Muscle of arm (tissue), 14 donors: ENCODE measurements at places on chromosomes 16 and 17. TPM values are rescaled to one million over a fixed set of nuclear protein-coding genes. Genes with fewer than 3 reads are reported as not detected.

Gene SBK1
- 15.9 TPM for polyA plus RNA-seq

Gene OSGIN1
- polyA plus RNA-seq, result 0.38 TPM

Gene PPY
- polyA plus RNA-seq, result 0.37 TPM

Gene NPW
- polyA plus RNA-seq, result 0.93 TPM

Gene TOP2A
- polyA plus RNA-seq, result 72.3 TPM

Gene PERCC1
- polyA plus RNA-seq, result 0.33 TPM

Gene CACNA1G
- 8.8 TPM for polyA plus RNA-seq

Gene FKBP10
- polyA plus RNA-seq, result not detected

Gene NKIRAS2
- 33.8 TPM for polyA plus RNA-seq

Gene MT1M
- polyA plus RNA-seq, result 0.67 TPM

Gene SMIM5
- polyA plus RNA-seq, result 7.2 TPM

Gene CUEDC1
- 47.1 TPM for polyA plus RNA-seq

Gene NME1
- 49.3 TPM for polyA plus RNA-seq

Gene ZNF319
- 6.4 TPM for polyA plus RNA-seq

Gene C1QTNF8
- polyA plus RNA-seq, result not detected

Gene ABCA9
- polyA plus RNA-seq, result 19.8 TPM

Gene WFDC1
- 1.4 TPM for polyA plus RNA-seq

Gene IL34
- 10.1 TPM for polyA plus RNA-seq

Gene KRT33A
- not detected for polyA plus RNA-seq

Gene DHX58
- 12.1 TPM for polyA plus RNA-seq

Gene ABCA3
- polyA plus RNA-seq, result 16.4 TPM

Gene SCO1
- not detected for polyA plus RNA-seq

Gene AARSD1
- polyA plus RNA-seq, result 42.5 TPM

Gene CTRB2
- polyA plus RNA-seq, result not detected

Gene FLCN
- 18.6 TPM for polyA plus RNA-seq

Gene KRTAP1-5
- not detected for polyA plus RNA-seq

Gene ZNF594
- polyA plus RNA-seq, result 9.2 TPM

Gene NOXO1
- polyA plus RNA-seq, result 1.3 TPM

Gene JPH3
- 0.54 TPM for polyA plus RNA-seq

Gene HS3ST2
- 0.12 TPM for polyA plus RNA-seq

Gene KRTAP3-1
- polyA plus RNA-seq, result not detected

Gene CACNG1
- polyA plus RNA-seq, result 127 TPM

Gene PROCA1
- polyA plus RNA-seq, result 2.7 TPM

Gene SOCS1
- 3.0 TPM for polyA plus RNA-seq

Gene C16orf89
- 0.48 TPM for polyA plus RNA-seq

Gene LITAFD
- polyA plus RNA-seq, result 0.23 TPM

Gene KLHL36
- polyA plus RNA-seq, result 12.8 TPM

Gene EPOP
- 0.36 TPM for polyA plus RNA-seq

Gene ZG16B
- 0.24 TPM for polyA plus RNA-seq

Gene GJD3
- polyA plus RNA-seq, result 0.26 TPM

Gene TMEM88
- 23.7 TPM for polyA plus RNA-seq

Gene CLEC10A
- polyA plus RNA-seq, result 1.1 TPM

Gene SLC6A2
- 3.2 TPM for polyA plus RNA-seq

Gene TPPP3
- 426 TPM for polyA plus RNA-seq
